Chondrocyte (in vitro differentiated cells): ENCODE measurements at places on chromosomes 13 and 19. TPM values are rescaled to one million over a fixed set of nuclear protein-coding genes. Genes with fewer than 3 reads are reported as not detected.

GRCh38 chr19:56066152-56067023, 54.7 kb downstream of the ZNF787 start:
- DNase-seq, result no peak

- DNase-seq, result no peak
These were observed 16.9 kb downstream of the NALCN start for GRCh38 chr13:101399365-101399764.

DNA sequence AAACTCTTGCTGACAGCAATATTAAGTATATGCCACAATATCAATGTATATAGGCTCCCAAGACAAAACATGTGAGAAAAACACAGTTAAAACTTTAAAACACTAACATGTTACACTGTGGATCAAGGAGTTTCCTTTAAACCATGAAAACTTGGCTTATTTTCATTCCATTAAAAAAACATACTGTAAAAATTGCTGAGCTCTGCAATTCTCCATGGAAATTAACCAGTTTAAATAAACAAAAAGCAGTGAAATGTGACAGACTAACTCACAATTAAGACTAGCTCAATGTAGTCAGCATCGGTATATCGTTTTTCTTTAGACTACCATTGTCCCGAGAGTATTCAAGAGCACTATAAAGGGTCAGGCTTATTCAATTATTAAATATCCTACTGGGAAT, 930.5 kb upstream of the SLITRK1 start:
- no peak for DNase-seq

DNA sequence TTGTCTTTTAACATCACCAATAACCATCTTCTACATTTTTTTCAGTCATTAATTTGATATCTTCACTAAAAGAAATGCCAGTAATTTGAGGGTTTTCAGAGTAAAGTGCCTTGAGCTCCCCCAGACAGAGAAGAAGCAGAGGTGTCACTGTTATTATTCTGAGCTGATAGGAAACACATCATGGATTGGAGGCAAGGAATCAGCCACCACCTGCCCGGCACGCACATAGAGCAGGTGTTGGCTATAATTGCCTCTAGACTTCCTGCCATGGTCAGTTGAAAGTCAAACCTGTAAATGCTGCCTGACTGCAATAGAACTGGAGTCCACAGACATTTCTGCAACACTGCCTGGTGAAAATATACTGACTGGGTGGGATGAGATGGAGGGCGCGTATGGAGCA, 776.6 kb downstream of the UQCRFS1 start:
- DNase-seq, result no peak

DNA sequence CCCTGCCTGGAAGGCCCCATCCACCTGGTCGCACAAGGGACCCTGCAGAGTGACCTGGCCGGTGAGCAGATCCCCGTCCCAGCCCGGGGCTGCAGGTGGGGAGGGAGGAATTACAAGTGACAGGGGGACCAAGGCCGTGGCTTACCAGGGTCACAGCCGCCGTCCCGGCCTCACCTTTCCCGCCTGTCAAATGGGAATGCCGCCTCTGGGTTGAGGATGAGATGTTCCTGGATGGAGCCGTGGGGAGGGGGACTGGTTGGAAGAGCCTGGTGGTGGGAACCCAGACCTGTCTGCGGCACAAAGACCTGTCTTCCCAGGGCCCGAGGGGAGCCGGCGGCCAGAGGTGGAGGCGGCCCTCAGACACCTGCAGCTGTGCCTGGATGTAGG, 5.5 kb downstream of the PLK5 start:
- no peak for DNase-seq

Gene SLC1A6
- total RNA-seq, result not detected in 3 replicates

Gene GPR183
- 0.63 to 5.7 TPM (median 5.7 TPM) in 3 replicates for total RNA-seq

DNA sequence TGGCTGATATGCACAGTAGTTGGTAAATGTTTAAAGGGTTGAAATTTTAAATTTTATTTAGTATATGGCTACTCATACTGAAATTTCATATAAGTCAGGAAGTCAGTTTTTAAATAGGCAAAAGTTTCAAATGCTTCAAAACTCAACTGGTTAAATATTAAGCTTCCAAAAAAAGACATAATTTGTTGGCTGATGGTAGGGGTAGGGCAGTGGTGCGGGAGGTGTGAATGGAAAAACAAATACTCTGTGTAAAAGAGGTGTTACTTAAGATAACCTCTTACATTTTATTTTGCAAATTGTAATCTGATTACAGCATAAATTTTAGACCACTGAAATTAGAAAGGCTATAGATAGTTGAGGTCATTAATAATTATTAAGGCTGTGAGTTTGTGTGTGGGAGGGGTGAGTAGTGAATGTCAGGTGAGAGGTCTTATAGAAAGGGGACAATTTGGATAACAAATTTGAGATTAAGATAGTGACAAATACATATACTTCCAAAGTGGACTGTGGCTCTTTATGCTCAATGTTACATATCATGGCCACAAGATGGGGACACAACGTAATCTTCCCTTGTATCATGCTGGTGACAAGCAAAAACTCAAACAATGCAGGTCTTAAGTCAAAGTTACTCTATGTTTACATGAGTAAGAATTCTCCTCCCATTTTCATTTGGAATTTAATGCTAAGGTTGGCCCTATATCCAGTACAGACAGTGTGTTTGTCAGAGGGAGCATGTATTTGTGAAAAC, 36.6 kb upstream of the OXGR1 start:
- DNase-seq, result no peak

DNA sequence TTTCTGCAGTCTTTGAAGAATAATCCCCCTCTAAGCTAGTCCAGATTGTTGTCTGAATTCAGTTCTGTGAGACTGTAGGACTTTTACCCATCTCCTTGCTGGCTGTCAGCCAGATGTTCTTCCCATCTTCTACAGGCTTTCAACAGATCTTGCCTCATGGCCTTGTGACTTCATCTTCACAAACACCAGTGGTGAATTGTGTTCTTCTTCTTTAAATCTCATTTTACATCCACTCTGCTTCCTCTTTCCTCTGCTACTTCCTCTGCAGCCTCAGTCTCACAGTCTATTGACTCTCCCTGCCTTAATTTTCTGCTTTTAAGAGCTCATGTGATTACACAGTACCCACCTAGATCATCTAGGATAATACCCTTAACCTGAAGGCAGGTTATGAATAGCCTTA, 859.0 kb upstream of the SLITRK1 start:
- no peak for DNase-seq

DNA sequence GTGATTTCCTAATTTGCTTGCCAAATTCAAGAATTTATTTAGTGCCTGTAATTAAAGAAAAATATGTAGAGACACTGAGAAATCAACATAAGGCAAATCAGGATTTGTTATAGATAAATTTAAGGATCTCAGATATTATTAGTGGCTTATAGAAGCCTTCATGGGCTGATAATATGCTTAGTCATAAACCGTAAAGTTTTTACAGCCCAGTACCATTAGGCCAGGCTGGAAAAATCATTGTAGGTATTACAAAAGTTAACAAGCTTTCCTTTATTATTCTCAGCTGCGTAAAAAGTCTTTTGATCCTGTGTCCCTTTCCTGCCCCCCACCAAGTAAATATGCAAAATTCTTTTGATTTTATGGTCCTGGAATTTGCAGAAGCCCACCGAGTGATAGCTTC, 58.2 kb downstream of the SLITRK6 start:
- DNase-seq, result no peak

DNA sequence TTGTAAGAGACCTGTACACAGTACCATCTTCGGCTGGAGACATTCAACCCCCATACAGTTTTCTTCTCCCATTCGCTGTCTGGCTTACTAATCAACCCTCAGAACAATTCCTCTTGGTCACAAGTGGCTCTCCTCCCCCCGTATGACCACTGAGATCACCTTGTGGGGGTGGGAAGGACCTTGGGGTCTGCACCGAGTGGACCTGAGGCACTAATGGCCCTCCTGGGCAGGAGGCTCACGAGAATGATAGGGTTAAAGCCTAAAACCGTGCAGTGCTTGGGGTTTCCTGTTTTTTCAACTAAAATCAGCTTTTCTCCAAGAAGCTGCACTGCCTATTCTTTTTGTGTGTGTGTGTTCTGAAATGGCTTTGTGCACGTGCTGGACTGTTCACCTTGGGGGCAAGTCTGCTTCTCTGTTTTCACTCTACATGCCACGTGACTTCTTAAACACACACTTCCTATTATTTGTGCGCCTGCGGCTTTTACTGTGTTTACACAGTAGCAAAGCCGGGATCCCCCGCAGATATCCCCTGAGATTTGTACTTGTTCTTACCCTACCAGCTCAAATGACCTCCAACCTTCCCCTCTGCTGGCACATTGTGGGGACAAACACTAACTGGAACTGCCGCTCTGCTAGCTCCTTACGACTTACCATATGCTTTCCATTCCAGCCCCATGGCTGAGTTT, 12.3 kb downstream of the RBM26 start:
- DNase-seq, result no peak

DNA sequence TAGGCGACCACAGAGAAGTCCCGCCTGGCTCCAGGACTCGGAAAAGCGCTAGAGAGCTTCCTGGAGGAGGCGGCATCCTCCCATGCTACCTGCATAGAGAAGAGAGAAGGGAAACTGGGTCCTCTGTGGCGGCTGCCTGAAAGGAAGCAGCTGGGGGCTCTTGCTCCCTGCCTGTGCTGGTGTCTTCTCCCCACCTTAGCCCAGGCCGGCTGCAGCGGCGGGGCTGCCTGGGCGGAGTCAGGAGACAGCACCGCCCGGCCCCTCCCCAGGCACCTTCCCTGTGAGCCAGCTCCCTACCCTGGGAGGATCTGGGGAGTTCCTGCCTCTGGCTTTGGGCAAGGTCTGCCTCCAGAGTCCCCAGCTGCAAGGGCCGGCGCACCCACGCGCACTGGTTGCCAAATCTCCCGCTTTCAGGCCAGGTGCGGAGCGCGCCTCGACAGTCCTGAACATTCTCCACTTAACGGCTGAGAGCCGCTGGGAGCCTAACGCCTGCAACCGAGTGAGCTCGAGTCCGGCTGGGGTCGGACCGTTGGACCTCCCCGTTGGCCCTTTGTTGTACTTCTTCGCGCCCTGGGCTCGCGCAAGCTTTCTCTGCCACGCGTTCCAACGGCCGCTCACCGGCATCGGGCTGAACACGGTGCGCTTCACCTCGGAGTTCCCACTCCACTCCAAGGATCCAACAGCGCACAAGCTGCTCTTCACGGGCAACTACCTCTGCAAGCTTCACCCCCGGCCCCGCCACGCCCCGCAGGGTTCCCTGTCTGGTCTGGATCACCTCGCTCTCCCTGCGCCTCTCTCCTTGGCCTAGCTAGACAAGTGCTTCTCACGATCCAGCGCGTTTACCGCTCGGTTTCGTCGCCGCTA, 21.8 kb upstream of the ZNF30 start:
- DNase-seq, result no peak

- DNase-seq, result no peak
These were observed 84.6 kb upstream of the PCDH17 start for GRCh38 chr13:57546942-57547341.

GRCh38 chr13:112526146-112526853, 61.7 kb downstream of the TUBGCP3 start:
- no peak for DNase-seq

GRCh38 chr19:548886-549830, 5.3 kb downstream of the GZMM start:
- DNase-seq, result no peak

DNA sequence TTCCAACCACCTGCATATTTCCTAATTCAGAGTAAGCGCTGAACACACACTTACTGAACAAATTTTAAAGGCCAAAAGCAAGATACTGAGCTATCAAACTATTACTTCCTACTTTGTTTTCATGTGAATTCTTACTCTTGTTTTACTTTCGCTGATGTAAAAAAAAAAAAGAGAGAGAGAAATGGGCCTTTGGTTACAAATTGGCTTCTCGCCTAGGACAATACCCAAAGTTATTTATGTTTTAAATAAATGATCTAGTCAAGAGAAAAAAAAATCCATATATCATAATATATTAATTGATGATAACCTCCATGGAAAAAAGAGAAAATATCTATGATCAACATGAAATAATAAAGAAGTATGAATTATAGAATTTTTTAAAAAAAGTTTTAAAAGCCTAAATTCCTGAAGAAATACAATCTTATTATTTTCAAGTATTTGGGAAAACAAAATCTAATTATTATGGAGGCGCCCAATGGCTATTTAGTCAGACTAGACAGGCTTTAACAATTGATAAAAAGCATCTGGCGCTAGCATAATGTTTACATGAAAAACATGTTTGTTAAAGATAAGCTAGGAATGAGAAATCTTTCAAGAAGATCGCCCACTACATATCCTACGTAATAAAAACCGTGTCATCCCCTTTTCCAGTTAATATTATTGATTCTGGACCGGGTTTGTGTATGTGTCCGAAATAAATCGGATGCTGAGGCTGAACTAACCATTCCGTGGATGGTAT, 9.0 kb downstream of the COL4A1 start:
- no peak for DNase-seq

- no peak for DNase-seq
These were observed 150.7 kb upstream of the SOX1 start for GRCh38 chr13:111916201-111916600.

- DNase-seq, result no peak
These were observed 38.0 kb upstream of the ADGRE5 start for GRCh38 chr19:14343286-14343685.

DNA sequence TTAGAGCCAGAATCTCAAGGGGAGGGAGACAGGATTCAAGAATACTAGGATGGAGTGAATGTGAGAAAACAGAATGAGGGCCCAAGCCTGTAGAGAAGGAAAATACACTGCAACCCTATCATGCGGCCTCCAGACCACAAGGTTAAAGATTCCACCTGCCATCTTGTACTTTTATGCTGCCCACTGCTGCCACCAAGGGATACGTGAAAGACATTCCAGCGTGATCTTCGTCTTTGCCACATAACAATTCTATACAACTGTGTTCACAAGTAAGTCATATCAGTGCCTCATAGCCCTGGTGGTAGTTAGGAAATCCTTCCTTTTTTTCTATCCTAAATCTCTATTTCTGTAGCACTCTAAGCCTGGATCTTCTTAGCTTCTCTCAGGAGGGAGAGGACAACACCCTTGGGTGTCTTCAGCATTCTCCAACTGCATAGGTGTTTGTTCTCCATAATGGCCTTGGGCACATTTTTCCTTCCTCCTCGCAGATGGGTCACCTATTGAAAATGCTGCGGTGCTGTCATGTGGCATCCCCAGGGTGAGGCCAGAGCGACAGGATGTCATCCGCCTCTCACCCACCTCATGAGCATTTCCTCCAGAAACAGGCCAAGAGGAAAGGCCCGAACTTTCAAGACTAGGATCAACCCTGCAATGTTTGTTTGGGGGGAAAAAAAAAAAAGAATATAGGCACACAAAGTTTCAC, 13.6 kb downstream of the TPT1 start:
- no peak for DNase-seq

DNA sequence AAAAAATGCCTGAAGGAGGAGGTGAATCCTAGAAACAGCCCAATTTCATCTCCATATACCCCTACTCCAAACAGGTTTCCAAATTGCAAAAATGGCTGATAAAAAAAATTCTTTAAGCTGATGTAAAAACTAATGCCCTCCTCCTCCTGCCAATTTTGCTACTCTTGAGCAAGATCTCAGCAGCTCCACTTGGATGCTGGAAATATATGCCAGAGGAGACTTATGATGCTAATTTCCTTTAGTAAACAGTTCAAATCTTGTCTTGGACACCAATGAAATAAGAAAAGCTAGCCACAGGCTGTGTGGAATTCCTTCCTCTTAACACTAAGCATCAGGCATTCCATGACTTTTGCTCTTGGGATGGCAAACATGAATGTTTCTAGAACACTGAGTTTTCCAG, 67.5 kb downstream of the INSR start:
- DNase-seq, result no peak

- DNase-seq, result no peak
These were observed 112.5 kb upstream of the KL start for GRCh38 chr13:32903720-32904119.

GRCh38 chr19:4097501-4097900, 26.4 kb downstream of the MAP2K2 start:
- DNase-seq, result no peak

GRCh38 chr13:41650706-41651105, 193.4 kb downstream of the RGCC start:
- no peak for DNase-seq

Gene FAAP24
- 3.2 to 5.4 TPM (median 5.1 TPM) in 3 replicates for total RNA-seq
